RWPE2 (cell line): ENCODE measurements at places on chromosomes 16 and 17.

GRCh38 chr17:66025551-66025950 is 166.4 kb downstream of the CEP112 start:
- no peak overlapping the region for H3K27ac ChIP-seq
- H3K36me3 ChIP-seq: no peaks in the 10 kb centered on the region
- H3K4me1 ChIP-seq: no peaks in the 10 kb centered on the region
- H3K27me3 ChIP-seq: no peaks in the 10 kb centered on the region
- H3K4me3 ChIP-seq: no peak overlapping the region

DNA sequence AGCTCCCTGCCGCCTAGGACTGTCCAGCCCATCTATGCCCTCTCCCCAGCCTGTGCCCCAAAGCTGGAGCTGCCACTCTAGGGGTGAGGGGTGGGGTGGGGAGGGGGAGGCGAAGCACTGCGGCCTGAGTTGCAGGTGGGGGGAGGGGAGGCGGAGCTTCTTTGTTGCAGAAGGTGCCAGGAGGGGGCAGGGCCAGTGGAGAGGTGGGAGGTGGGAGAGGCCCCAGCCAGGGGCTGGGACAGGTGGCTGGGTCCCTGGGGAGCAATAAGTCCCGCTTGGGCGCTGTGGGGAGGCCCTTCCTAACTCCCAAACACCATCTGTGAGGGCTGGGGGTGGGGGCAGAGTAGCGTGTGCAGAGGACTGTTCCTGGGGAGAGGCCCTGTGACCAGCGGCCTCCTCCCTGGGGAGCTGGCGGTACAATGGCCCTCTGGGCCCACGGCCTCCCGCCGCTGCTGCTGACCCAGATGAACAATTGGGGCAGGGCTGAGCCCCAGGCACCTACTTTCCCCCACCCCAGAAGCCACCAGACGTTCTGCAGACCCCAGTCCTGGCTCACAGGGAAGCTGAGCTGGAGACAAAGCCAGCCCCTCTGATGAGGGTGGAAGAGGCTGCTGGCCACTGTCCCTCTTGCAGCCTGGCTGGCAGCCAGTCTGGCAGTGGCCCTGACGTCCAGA is 2.2 kb upstream of the NTN3 start:
- peaks cover 6% of the 10 kb centered on the region for H3K27me3 ChIP-seq
- no peak overlapping the region for H3K27ac ChIP-seq
- no peaks in the 10 kb centered on the region for H3K36me3 ChIP-seq
- DNase-seq: no peak
- peak overlapping the region; percentile 52 for H3K4me3 ChIP-seq
- H3K4me1 ChIP-seq: no peaks in the 10 kb centered on the region

- DNase-seq: no peak
- H3K27me3 ChIP-seq: no peaks in the 10 kb centered on the region
- H3K36me3 ChIP-seq: peaks cover 73% of the 10 kb centered on the region
- peaks cover 14% of the 10 kb centered on the region for H3K4me1 ChIP-seq
These were observed 4.4 kb downstream of the SEC14L1 start for GRCh38 chr17:77145224-77145611.

GRCh38 chr17:32904891-32905290 is 23.1 kb upstream of the TMEM98 start:
- H3K27me3 ChIP-seq: no peaks in the 10 kb centered on the region
- no peak for DNase-seq
- H3K4me1 ChIP-seq: no peaks in the 10 kb centered on the region
- H3K36me3 ChIP-seq: no peaks in the 10 kb centered on the region
- no peak overlapping the region for H3K4me3 ChIP-seq
- H3K27ac ChIP-seq: no peak overlapping the region

DNA sequence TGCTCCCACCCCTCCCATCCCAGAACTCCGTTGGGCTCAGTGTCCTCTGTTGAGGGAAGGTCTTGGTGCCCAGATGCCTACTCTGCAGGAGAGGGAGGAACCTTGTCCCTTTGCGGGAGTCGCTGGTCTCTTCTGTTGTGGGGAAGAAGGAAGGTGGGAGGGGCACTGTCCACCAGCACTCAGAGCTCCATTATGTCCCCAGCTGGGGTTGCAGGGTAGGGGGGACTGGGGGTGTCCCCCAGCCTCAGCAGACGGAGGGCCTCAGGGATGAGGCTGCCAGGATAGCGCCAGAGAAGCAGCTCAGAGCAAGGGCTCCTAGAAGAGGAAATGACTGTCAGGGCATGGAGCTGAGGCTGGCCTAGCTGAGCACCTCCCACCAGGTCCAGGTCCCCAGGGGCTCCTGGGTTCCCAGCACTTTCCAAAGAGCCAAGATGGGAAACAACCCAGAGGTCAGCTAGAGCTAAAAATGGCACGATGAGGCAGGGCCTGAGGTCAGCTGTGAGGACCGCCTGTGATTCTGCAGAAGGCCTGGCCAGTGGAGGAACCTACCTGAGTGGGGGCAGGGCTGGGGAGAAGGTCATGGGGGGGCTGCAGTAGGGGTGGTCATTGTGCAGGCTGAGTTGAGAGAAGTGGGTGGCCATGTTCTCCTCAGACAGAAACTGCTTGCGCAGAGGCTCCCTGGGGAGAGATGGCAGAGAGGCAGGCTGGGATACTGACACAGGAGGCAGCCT is 893 bp downstream of the HCFC1R1 start:
- H3K36me3 ChIP-seq: peaks cover 44% of the 10 kb centered on the region
- peak overlapping the region; percentile 100 for H3K27ac ChIP-seq
- peak overlapping the region; percentile 89 for H3K4me3 ChIP-seq
- H3K4me1 ChIP-seq: peaks cover 9% of the 10 kb centered on the region
- no peak for DNase-seq
- no peaks in the 10 kb centered on the region for H3K27me3 ChIP-seq

DNA sequence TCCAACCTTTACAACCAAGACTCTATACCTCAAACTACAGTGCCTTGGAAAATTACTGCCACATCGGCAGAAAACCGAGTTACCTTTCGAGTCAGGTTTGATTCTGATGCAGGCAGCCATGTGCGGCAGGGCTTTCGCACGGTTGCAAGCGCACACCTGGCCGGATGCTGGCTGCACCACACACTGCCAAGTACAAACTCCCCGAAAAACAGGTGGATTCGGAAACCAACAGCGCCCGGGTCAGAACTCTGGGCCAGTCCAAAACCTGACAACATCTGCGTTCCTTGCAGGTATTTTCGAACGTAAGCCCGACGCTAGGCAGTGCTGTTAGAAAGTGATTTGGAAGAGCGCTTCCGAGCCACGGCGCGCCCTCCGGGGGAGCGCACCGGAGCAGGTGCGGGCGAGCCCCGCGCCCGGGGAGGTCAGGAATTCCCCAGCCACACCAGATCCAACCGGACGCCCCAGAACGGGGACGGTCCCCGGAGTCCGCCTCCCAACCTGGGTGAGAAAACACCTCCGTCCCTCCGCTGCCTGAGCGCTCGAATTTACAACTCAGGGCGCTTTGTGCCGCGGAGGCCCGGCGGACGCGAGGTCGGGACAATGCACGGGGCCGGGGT is 1.2 kb downstream of the USP7 start:
- H3K4me3 ChIP-seq: peak overlapping the region; percentile 86
- peaks cover 5% of the 10 kb centered on the region; the same call in 1 of the 2 replicates for H3K36me3 ChIP-seq
- H3K27ac ChIP-seq: peak overlapping the region; percentile 50

- H3K4me1 ChIP-seq: peaks cover 14% of the 10 kb centered on the region
- no peaks in the 10 kb centered on the region for H3K27me3 ChIP-seq
- DNase-seq: no peak
- H3K36me3 ChIP-seq: peaks cover 1% of the 10 kb centered on the region; the same call in 1 of the 2 replicates
- H3K27ac ChIP-seq: no peak overlapping the region
These were observed 23.3 kb downstream of the LIMD2 start for GRCh38 chr17:63676584-63676983.

GRCh38 chr17:76467366-76467765 is at the start of gene AANAT:
Gene AANAT (plus strand): TSS chr17:76467603. CDS start chr17:76468747, 1,144 bp downstream.
- H3K36me3 ChIP-seq: 0 out of 2 replicates have a peak, but pooled peaks cover under 1% of the 10 kb centered on the region
- no peak within 1 kb of the TSS for H3K27ac ChIP-seq
- no peak within 1 kb of the TSS for H3K4me3 ChIP-seq

GRCh38 chr17:40915721-40916256 is 21.7 kb downstream of the KRT23 start:
- H3K4me3 ChIP-seq: no peak overlapping the region
- no peaks in the 10 kb centered on the region for H3K27me3 ChIP-seq
- no peaks in the 10 kb centered on the region for H3K36me3 ChIP-seq
- peak overlapping the region; percentile 96 for H3K27ac ChIP-seq
- DNase-seq: no peak
- peaks cover 38% of the 10 kb centered on the region for H3K4me1 ChIP-seq

GRCh38 chr17:76544546-76545365 is 4.9 kb downstream of the PRCD start:
- no peaks in the 10 kb centered on the region for H3K36me3 ChIP-seq
- no peak overlapping the region for H3K4me3 ChIP-seq
- H3K4me1 ChIP-seq: peaks cover 36% of the 10 kb centered on the region
- no peak overlapping the region for H3K27ac ChIP-seq
- DNase-seq: no peak

- peaks cover 26% of the 10 kb centered on the region for H3K4me1 ChIP-seq
- no peak for DNase-seq
- H3K36me3 ChIP-seq: no peaks in the 10 kb centered on the region
- no peaks in the 10 kb centered on the region for H3K27me3 ChIP-seq
These were observed 11.2 kb upstream of the TMIGD1 start for GRCh38 chr17:30345089-30345433.

GRCh38 chr16:8806272-8806983 is 8.8 kb downstream of the PMM2 start:
- no peak for DNase-seq
- no peak overlapping the region for H3K27ac ChIP-seq
- no peak overlapping the region for H3K4me3 ChIP-seq

- no peaks in the 10 kb centered on the region for H3K27me3 ChIP-seq
- H3K36me3 ChIP-seq: no peaks in the 10 kb centered on the region
- peaks cover 15% of the 10 kb centered on the region for H3K4me1 ChIP-seq
- DNase-seq: no peak
- H3K4me3 ChIP-seq: no peak overlapping the region
These were observed 583.6 kb upstream of the CDH5 start for GRCh38 chr16:65782611-65783600.

GRCh38 chr17:48429638-48430586 is at the start of gene SKAP1:
Gene SKAP1 (minus strand): TSS chr17:48430214.
- H3K4me1 ChIP-seq: no peaks in the 10 kb centered on the region
- H3K27me3 ChIP-seq: peaks cover 11% of the 10 kb centered on the region
- no peak for DNase-seq
- peak within 1 kb of the TSS; percentile 9 for H3K4me3 ChIP-seq
- no peak within 1 kb of the TSS for H3K27ac ChIP-seq

DNA sequence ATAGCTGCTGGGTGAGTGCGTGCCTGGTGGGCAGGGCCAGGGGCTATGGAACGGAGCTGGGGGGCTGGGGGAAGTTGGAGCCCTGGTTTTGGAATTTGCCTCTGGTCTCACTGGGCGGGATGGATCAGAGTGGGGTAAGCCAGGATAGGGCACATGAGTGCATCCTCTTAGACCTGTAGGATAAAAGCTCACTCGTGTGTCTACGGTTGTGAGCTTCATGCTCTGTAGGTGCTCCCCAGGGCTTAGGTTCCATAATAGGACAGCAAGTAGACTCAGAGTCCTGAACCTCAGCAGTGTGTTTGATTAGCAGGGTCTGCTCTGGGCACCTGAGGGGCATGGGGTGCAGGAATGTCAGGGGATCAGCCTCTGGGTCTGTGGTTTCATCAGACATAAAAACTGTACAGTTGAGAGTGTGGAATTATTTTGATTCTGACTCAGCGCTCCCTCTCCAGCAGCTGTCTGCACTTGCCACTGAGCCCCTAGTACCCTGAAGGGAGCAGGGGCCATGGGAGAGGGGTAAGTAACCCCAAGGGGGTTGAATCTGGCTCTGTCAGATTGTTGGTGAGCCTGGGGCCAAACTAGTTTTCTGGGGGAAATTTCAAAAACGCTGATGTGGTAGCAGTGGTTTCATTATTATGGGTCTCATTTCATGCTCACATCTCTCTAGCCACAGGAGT is 84.2 kb upstream of the LGALS9 start:
- H3K36me3 ChIP-seq: no peaks in the 10 kb centered on the region
- no peak overlapping the region for H3K27ac ChIP-seq
- H3K27me3 ChIP-seq: no peaks in the 10 kb centered on the region

GRCh38 chr17:75476271-75476671 is 19.8 kb downstream of the TMEM94 start:
- H3K4me1 ChIP-seq: no peaks in the 10 kb centered on the region
- no peak overlapping the region for H3K27ac ChIP-seq
- no peak overlapping the region for H3K4me3 ChIP-seq
- peaks cover 26% of the 10 kb centered on the region for H3K36me3 ChIP-seq
- no peak for DNase-seq

GRCh38 chr16:6375465-6376075 is 957.1 kb upstream of the RBFOX1 start:
- no peak overlapping the region for H3K27ac ChIP-seq
- H3K36me3 ChIP-seq: no peaks in the 10 kb centered on the region
- H3K4me3 ChIP-seq: no peak overlapping the region
- no peak for DNase-seq
- H3K27me3 ChIP-seq: no peaks in the 10 kb centered on the region
- H3K4me1 ChIP-seq: no peaks in the 10 kb centered on the region

GRCh38 chr16:57648581-57649442 is 19.3 kb upstream of the ADGRG3 start:
- no peak for DNase-seq
- peaks cover 28% of the 10 kb centered on the region for H3K4me1 ChIP-seq
- H3K4me3 ChIP-seq: no peak overlapping the region
- peaks cover 70% of the 10 kb centered on the region for H3K36me3 ChIP-seq
- H3K27ac ChIP-seq: no peak overlapping the region

DNA sequence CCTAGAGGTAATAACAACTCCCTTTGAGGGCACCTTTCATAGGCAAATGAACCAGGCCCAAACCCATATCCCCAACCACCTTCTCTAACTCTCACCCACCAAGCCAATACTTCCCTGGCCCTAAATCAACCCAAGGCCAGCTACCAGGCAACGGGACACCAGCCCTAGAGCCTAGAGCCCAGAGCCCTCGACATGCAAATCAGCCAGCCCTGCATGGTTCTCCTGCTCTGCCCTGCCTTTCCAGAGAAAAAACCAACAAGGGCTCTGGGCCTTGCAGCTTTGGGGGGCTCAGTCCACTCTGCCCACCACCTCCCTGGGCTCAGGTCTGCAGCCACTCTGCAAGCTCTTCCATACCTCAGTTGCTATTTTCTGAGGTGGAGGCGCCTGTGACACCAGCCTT is 55.0 kb downstream of the PITPNM3 start:
- no peaks in the 10 kb centered on the region for H3K36me3 ChIP-seq
- DNase-seq: no peak
- H3K27ac ChIP-seq: no peak overlapping the region
- H3K4me3 ChIP-seq: no peak overlapping the region
- peaks cover 5% of the 10 kb centered on the region for H3K4me1 ChIP-seq

DNA sequence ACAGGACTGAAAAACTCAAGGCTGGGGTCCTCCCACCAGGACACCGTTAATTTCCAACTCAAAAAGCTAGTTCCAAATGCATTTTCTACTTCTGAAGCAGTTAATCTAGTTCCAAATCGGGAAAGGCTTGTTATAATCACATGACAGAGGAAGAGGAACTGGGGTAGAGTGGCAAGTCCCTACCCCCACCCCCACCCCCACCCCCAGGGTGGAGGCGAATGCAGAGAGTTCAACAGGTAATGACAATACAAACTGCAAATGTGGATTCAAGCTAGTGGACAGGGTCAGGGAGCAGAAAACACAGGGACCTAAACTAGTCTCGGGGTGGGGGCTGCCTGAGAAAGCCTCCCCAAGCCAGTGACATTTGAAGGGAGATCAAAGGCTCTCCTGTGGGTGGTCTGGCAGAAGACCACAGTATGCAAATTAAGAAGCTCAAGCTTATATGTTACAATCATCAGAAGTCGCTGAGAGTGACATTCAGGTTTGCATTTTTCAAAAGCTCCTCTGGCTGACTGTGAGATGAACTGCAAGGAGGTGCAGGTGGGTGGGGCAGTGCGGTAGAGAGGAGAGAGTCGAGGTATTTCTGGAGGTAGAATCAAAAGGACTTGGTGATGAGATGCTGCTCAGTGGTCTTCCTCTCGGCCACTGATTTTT is 56.4 kb upstream of the SLC25A19 start:
- H3K27me3 ChIP-seq: no peaks in the 10 kb centered on the region
- no peaks in the 10 kb centered on the region for H3K36me3 ChIP-seq
- no peak overlapping the region for H3K27ac ChIP-seq
- H3K4me3 ChIP-seq: no peak overlapping the region
- no peaks in the 10 kb centered on the region for H3K4me1 ChIP-seq
